ENCODE measurements at places on chromosomes 2 and 18. TPM values are rescaled to one million over a fixed set of nuclear protein-coding genes. Genes with fewer than 3 reads are reported as not detected.
A peak's percentile ranks its signal among the peaks of the same experiment; 100 is the strongest.

DNA sequence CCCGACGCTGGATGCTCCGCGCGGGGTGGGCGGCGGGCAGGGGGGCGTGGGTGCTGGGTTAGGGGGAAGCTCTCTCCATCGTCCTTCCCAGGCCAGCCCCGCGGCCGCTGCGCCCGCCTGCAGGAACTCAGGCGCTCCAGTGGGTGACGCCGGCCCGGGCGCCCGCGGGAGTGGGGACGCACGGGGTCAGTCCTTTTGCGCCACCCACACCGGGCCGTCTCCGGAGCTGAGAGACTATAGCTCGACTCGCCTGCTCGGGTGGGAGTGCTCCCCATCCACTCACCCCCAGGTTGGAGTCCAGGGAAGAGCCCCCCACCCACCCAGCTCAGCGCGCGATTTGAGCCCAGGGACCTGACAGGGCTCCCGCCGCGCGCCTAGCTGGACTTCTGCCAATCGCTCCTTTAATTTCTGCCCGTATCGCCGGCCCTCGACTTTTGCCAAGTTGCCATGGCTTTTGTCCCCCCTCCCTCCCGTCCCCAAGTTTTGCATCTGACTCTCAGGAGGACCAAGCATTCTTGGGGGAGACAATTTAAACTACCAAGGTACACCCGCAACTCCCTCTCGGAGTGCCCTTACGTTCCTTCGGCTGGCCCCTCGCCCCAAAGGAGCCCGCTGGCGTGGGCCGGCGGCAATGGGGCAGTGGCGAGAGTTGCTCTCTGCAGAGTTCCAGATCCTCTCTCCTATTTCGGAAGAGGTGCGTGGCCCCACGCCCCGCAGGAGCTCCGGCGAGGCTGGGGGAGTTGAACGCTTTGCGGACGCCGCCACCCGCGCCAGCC is 205.8 kb upstream of the SMAD2 start:
- DNase-seq = no peak
- H3K27me3 ChIP-seq = peaks cover 9% of the 10 kb centered on the region
- H3K27ac ChIP-seq = no peak overlapping the region
- H3K36me3 ChIP-seq = no peaks in the 10 kb centered on the region
- H3K4me3 ChIP-seq = peak overlapping the region; percentile 50

GRCh38 chr2:46555646-46556234 is 76.4 kb downstream of the TMEM247 start:
- H3K4me1 ChIP-seq = no peaks in the 10 kb centered on the region
- H3K4me3 ChIP-seq = no peak overlapping the region
- H3K36me3 ChIP-seq = no peaks in the 10 kb centered on the region
- H3K27ac ChIP-seq = peak overlapping the region; percentile 64
- H3K27me3 ChIP-seq = no peaks in the 10 kb centered on the region
- no peak for DNase-seq

- no peaks in the 10 kb centered on the region for H3K27me3 ChIP-seq
- no peak overlapping the region for H3K4me3 ChIP-seq
- H3K27ac ChIP-seq = peak overlapping the region; percentile 93
Observed at GRCh38 chr2:216677439-216678097, 17.8 kb downstream of the IGFBP5 start.

The LYPD6B gene
- 2.1 TPM for polyA plus RNA-seq

The PSMA8 gene
- polyA plus RNA-seq = not detected

DNA sequence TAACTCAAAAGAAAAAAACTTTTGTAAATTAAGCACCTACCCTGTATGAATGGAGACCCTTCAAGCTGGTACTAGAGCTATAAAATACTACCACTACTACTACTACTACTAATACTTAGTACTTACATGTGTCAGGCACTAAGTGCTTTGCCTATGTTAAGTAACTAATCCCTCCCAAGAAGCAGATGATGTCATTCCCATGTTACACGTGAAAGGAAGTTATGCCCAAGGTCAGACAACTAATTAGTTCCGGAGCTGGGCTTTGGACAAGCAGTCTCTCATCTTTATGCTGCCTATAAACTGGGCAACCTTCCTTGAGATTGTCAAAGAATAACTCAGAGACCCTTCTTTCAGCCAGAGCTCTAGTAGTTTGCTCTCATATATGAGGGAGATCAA is 13.9 kb upstream of the ATP6V1B1 start:
- DNase-seq = no peak
- H3K27ac ChIP-seq = no peak overlapping the region
- no peaks in the 10 kb centered on the region for H3K27me3 ChIP-seq
- H3K4me1 ChIP-seq = no peaks in the 10 kb centered on the region
- no peak overlapping the region for H3K4me3 ChIP-seq
- no peaks in the 10 kb centered on the region for H3K36me3 ChIP-seq

The C2orf78 gene
- not detected for polyA plus RNA-seq

DNA sequence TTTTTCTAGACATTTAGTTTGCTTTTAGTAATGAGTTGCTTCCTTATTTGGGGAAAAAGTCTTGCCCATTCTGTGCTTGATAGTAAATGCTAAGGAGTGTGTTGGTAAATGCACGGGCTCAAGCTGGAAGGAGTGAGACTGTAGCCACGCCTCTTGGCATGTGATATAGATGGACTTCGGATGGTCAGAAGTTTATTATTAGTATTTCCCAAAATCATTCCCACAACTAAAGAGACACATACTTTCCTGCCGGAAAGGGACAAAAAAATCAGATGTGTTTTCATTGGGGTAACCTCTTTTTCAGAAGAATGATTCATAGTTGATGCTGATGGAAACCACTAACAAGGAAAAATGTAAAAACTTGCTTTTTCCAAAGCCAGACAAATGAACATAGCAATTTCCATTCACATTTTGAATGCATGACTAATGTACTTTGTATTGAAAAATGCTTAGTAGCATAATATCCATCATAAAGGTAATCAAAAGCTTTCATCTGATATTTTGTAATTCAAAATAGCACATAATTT is 133.2 kb downstream of the ZNF532 start:
- no peak overlapping the region for H3K4me3 ChIP-seq
- no peaks in the 10 kb centered on the region for H3K27me3 ChIP-seq
- H3K4me1 ChIP-seq = no peaks in the 10 kb centered on the region
- no peaks in the 10 kb centered on the region for H3K36me3 ChIP-seq
- H3K27ac ChIP-seq = peak overlapping the region; percentile 50
- DNase-seq = no peak

- H3K27ac ChIP-seq = no peak overlapping the region
- peaks cover 3% of the 10 kb centered on the region for H3K4me1 ChIP-seq
- DNase-seq = peak; percentile 73
- H3K4me3 ChIP-seq = no peak overlapping the region
- no peaks in the 10 kb centered on the region for H3K36me3 ChIP-seq
Observed at GRCh38 chr2:136423516-136423996, 305.6 kb upstream of the CXCR4 start.

The SERPINB12 gene
- not detected for polyA plus RNA-seq

DNA sequence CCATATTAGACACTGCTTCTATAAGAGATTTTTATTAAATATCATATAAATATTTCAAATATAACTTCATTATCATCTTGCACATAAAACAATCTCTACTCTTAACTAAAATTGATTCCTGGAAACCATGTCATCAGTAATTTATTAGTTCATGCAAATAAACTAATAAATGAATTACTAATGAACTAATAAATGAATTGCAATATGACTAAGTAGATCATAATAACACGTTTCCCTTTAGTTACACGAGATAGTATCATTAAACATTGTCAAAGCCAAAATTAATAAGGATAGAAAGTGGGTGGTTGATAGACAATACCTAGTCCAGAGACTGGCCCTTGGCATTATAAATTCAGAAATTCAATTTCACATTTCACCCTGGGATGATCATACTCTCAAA is 26.1 kb downstream of the METTL4 start:
- no peaks in the 10 kb centered on the region for H3K27me3 ChIP-seq
- no peak overlapping the region for H3K4me3 ChIP-seq
- H3K4me1 ChIP-seq = no peaks in the 10 kb centered on the region

DNA sequence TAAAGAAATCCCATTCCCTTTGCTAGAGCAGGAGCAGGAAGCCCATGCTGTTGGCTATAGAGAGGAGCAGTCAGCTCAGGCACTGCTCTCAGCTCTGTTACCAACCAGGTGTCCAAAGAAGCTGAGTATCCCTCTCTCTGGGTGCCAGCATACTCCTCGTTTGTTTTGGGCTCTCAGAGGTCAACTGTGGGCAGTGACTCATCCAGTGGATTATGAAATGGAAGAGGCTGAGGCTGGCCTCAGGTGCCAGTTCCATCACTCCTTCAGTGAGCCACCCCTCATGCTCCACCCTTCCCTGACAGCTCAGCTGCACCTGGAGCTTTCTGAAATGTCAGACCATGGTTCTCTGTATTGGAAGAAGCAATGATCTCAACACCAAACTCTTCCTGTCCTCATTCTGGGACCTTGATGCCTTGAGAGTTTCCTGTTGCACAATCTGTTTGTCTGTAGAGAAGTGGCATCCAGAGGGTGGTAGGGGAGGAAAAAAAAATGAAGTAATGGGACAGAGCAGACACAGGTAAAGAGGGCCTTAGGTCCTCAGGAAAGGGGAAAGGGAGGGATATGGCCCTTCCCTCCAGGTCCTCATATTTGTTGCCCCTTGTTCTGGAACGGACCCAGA is 31.2 kb upstream of the EN1 start:
- no peak for DNase-seq
- H3K27me3 ChIP-seq = peaks cover 4% of the 10 kb centered on the region
- H3K4me3 ChIP-seq = no peak overlapping the region
- H3K36me3 ChIP-seq = no peaks in the 10 kb centered on the region
- H3K27ac ChIP-seq = no peak overlapping the region
- no peaks in the 10 kb centered on the region for H3K4me1 ChIP-seq

- peaks cover 20% of the 10 kb centered on the region for H3K4me1 ChIP-seq
- DNase-seq = no peak
- H3K36me3 ChIP-seq = no peaks in the 10 kb centered on the region
Observed at GRCh38 chr2:24626131-24626530, 135.1 kb downstream of the NCOA1 start.

The FOXI3 gene
- not detected for polyA plus RNA-seq

DNA sequence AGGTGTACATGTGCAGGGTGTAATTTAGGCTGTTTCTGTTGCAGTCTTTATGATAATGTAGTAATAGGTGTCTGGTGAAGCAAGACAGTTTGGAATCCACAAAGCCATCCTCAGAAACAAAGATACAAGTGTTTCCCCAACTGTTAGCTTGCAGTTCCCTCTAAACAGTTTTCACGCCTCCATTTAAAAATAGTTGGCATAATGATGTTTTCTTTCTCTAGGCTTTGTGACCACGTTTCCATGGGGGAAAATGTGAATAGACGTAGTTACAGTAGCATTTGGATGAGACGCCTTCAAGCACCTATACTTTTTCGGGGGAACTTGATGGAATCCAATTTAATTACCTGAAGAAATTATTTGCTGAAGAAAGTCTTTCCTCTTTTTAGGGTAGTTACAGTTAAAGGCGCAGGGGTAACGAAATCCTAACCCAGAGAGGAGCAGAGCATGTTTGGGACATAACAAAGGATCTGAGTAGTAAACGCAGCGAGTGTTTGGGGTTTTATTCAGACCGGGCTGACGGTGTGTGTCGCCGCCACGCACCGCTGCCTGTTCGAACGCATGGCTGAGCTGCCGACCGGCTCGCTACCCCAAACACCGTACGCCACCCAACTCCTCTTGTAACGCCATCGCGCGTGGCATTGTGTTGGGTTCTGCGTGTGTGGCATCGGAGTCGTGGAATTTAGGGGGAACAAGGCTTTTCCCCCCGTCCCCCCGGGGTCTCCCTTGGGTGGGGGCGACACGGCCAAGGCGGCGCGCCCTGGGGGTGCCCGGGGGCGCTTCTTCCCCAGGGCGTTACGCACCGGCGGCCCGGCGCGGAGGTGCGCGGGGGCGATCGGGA is 681 bp upstream of the NRP2 start:
- peak; percentile 78 for DNase-seq
- H3K27me3 ChIP-seq = no peaks in the 10 kb centered on the region
- H3K27ac ChIP-seq = peak overlapping the region; percentile 95
- H3K36me3 ChIP-seq = no peaks in the 10 kb centered on the region

- no peak overlapping the region for H3K4me3 ChIP-seq
- H3K4me1 ChIP-seq = no peaks in the 10 kb centered on the region
- DNase-seq = no peak
Observed at GRCh38 chr2:227595797-227596196, 2.9 kb upstream of the SCYGR2 start.

- H3K4me3 ChIP-seq = no peak overlapping the region
- no peaks in the 10 kb centered on the region for H3K4me1 ChIP-seq
- no peak for DNase-seq
- H3K27ac ChIP-seq = no peak overlapping the region
Observed at GRCh38 chr2:186307871-186308270, 178.2 kb upstream of the ZC3H15 start.

The FBXO15 gene
- 0.87 TPM for polyA plus RNA-seq

DNA sequence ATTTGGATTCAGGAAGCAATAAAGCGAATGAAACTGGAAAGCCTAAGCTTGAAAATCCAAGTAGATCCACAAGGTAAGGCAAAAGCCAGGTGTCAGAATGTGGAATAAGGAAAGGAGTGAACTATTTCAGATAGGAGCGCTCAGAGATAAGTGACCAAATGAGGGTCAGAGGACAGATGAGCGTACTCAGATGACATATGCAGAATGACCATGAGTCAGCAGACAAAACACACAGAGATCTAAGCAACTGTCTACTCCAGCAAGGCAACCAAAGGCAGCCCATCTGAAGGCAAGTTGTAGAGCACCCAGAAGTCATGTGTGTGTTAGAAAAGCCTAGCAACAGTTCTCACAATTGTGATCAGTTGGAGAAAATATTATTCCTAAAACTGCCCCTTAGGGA is 548.4 kb upstream of the FSHR start:
- no peaks in the 10 kb centered on the region for H3K4me1 ChIP-seq
- H3K27ac ChIP-seq = no peak overlapping the region
- no peak overlapping the region for H3K4me3 ChIP-seq
- no peak for DNase-seq
- no peaks in the 10 kb centered on the region for H3K27me3 ChIP-seq

GRCh38 chr2:163456953-163457743 is 278.7 kb downstream of the FIGN start:
- no peak overlapping the region for H3K27ac ChIP-seq
- H3K4me1 ChIP-seq = no peaks in the 10 kb centered on the region
- no peak overlapping the region for H3K4me3 ChIP-seq
- no peaks in the 10 kb centered on the region for H3K36me3 ChIP-seq
- H3K27me3 ChIP-seq = no peaks in the 10 kb centered on the region

The SUMO1 gene
- 159 TPM for polyA plus RNA-seq

The NLRC4 gene
- 2.3 TPM for polyA plus RNA-seq

- no peak overlapping the region for H3K4me3 ChIP-seq
- no peak for DNase-seq
- peaks cover 13% of the 10 kb centered on the region for H3K4me1 ChIP-seq
- no peaks in the 10 kb centered on the region for H3K27me3 ChIP-seq
- H3K36me3 ChIP-seq = peaks cover 11% of the 10 kb centered on the region
- H3K27ac ChIP-seq = no peak overlapping the region
Observed at GRCh38 chr2:218501665-218502064, 66.5 kb downstream of the USP37 start.

- no peaks in the 10 kb centered on the region for H3K27me3 ChIP-seq
- peak overlapping the region; percentile 77 for H3K27ac ChIP-seq
- no peak for DNase-seq
- H3K4me3 ChIP-seq = no peak overlapping the region
- H3K36me3 ChIP-seq = no peaks in the 10 kb centered on the region
Observed at GRCh38 chr2:207892716-207893402, 123.2 kb upstream of the FZD5 start.

GRCh38 chr18:74994502-74995418 is 214.2 kb downstream of the PTGR3 start:
- H3K27ac ChIP-seq = no peak overlapping the region
- no peaks in the 10 kb centered on the region for H3K27me3 ChIP-seq
- H3K4me3 ChIP-seq = no peak overlapping the region
- H3K36me3 ChIP-seq = no peaks in the 10 kb centered on the region

- no peaks in the 10 kb centered on the region for H3K27me3 ChIP-seq
- H3K4me3 ChIP-seq = no peak overlapping the region
- no peaks in the 10 kb centered on the region for H3K4me1 ChIP-seq
- H3K36me3 ChIP-seq = peaks cover 15% of the 10 kb centered on the region
Observed at GRCh38 chr2:42331569-42332284, 29.3 kb downstream of the COX7A2L start.

Measured in sigmoid colon (tissue), 7 donors.